ENCODE measurements at places on chromosomes 6 and 20.

GRCh38 chr6:2937627-2938003 lies 33.8 kb downstream of the SERPINB6 start:
- DNase-seq: no peak

GRCh38 chr6:110181131-110182030 lies 1.2 kb downstream of the CDC40 start:
- DNase-seq: no peak

- no peak for DNase-seq
Measured at GRCh38 chr20:3430376-3431069, 23.1 kb upstream of the DNAAF9 start.

- DNase-seq: peak; percentile 10
Measured at GRCh38 chr6:159693894-159694545, 979 bp upstream of the SOD2 start.

DNA sequence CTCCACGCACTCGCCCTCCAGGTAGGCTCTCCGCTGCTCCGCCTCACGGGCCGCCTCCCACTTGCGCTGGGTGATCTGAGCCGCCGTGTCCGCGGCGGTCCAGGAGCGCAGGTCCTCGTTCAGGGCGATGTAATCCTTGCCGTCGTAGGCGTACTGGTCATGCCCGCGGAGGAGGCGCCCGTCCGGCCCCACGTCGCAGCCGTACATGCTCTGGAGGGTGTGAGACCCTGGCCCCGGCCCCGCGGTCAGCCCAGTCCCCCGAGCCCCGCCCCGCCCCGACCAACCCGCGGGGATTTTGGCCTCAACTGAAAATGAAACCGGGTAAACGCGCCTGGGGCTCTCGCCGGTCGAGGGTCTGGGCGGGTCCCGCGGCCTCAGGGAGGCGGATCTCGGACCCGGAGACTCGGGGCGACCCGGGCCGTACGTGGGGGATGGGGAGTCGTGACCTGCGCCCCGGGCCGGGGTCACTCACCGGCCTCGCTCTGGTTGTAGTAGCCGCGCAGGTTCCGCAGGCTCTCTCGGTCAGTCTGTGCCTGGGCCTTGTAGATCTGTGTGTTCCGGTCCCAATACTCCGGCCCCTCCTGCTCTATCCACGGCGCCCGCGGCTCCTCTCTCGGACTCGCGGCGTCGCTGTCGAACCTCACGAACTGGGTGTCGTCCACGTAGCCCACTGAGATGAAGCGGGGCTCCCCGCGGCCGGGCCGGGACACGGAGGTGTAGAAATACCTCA lies 598 bp downstream of the HLA-B start:
- DNase-seq: no peak

DNA sequence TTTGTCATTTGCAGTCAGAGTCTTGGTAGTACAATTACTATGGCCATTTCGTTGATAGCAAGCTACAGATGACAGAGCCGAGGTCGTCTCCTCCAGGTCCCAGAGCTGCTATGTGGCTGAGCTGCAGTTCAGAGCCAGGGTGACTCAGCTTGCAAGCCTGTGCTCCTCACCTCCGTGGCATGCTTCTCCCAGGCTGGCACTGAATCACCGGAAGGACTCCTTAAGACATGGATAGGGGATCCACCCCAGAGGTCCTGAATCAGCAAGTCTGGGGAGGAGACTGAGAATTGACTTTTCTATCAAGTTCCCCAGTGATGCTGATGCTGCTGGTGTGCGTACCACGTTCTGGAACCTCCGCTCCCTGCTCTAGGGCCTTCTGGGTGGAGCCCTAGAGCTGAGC lies 291.2 kb downstream of the CDH26 start:
- no peak for DNase-seq

GRCh38 chr6:109165392-109165974 lies 70.2 kb downstream of the CEP57L1 start:
- DNase-seq: peak; percentile 44

DNA sequence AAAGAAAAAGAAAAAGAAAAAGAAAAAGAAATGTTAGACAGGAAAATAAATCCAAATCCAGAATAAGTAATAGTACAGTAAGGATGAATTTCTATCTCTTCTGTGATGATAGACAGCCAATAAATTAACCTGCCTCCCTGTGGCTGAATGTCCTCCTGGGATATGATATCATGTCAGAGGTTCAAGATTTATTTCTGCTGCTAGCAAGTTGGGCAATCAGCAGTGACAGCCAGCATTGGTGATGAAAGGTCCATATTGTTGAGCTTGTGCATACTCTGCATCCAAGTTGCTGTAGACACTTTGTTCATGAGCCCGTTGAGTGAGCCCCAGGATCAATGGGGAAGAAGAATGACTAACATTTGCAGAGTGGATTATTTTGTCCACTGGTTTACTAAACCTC lies 44.9 kb upstream of the CEP85L start:
- no peak for DNase-seq

DNA sequence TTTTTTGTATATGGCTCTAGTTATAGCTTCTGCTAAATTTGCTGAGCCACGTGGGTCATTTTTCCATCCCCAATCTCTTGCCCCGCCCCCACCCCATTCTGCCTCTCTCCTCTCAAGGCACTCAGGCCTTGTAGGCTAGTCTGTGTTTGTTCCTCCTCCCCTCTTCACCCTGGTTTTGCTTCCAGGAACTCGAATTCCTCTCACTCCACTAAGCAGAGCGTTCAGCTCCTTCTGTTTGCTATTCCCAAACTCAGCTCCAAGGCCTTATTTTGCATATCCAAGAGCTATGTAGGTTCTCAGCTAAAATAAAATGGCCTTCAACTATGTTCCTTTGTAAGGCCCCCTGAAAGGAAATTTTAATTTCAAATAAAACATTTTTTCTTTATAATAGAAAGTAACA lies 1293.7 kb downstream of the EPHA7 start:
- no peak for DNase-seq

DNA sequence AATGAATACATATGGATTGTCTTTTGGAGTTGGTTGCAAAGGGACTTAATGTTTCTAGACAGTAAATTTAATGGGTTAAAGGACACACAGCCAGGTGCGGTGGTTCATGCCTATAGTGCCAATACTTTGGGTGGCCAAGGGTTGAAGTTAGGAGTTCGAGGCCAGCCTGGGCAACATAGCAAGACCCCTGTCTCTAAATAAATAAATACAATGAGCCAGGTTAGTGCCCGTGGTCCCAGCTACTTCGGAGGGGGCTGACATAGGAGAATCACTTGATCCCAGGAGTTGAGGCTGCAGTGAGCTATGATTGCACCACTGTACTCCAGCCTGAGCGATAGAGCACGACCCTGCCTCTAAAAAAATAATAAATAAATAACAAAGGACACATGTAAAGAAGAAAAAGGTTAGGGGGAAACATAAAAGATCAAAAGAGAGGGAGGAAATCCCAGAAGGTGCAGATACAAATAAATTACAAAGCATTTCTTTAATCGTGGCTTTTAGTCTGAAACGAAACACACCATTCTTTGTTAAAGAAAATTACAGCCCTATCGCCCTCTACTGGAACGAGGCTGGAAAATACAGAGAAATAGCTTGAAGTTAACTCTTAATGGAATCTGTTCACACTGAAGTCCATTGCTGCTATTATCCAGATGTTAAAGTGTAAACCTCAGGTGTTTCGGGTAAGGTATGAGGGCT lies 42.6 kb upstream of the SCML4 start:
- DNase-seq: peak; percentile 57

GRCh38 chr6:11136809-11137208 lies 25.3 kb upstream of the ERVFRD-1 start:
- no peak for DNase-seq

- no peak for DNase-seq
Measured at GRCh38 chr6:148151896-148152643, 190.6 kb upstream of the SASH1 start.

DNA sequence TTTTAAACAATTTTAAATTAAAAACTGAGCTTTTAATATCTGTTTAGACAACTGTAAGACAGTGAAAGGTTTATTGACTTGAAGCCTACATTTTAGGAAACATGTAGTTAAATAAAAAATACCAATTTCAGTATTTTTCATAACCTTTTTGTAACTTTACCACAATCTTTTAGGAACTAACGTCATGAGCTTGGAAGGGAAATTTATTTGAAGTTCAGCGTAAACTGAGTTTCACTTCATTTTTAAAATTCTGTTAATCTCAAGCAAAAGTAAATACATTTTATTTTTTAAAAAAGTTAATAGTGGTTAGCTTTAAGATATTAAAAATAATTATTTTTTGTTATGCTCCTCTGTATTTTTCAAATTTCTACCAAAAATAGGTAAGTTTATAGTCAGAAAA lies 5.5 kb downstream of the CST7 start:
- no peak for DNase-seq

DNA sequence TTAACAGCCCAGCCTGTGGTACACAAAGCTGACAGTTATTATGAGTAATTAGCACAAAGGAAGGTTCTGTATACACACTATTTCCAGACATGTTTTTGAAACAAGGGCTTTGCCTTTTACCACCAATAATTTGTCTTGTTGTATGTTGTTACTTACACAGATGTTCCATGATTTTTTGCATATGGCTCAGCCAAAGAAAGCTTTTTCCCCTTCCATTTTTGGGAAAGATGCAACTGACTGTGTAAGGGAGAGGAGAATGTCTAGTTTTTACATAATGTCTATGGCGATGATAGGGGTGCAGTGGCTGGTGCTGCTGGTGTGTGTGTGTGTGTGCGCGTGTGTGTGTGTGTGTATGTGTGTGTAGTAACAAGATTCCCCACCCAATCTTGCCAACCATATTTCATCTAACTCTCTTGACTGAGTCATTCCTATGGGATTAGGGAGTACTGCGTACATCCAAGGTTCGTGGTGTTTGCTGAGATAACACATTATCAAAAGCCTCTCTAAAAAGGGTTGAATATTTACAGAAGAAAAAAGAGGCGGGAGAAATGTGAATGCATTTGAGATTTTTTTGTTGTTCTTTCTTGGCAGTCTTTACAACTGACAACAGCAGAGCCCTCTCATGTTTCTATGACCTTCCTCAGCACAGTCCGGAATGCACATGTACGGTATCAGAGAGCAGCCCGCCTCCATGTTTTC lies 192.2 kb downstream of the GMPR start:
- no peak for DNase-seq

DNA sequence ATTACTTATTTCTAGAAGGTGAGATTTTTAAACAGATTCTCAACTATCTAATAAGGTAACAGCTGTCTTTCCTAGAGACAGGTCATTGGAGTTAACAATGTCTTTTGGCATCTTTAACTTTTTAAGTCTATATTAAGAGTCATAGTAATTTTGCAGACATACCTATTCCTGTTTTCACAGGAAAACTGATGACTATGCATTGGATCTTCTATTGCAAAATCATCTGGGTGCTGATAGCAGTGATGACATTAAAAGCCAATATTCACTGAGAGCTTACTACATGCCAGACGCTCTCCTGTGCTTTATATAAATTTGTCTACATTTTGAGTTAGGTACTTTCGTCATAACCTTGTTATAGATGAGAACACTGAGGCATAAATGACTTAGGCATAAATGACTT lies 462.4 kb upstream of the MARCKS start:
- DNase-seq: no peak

DNA sequence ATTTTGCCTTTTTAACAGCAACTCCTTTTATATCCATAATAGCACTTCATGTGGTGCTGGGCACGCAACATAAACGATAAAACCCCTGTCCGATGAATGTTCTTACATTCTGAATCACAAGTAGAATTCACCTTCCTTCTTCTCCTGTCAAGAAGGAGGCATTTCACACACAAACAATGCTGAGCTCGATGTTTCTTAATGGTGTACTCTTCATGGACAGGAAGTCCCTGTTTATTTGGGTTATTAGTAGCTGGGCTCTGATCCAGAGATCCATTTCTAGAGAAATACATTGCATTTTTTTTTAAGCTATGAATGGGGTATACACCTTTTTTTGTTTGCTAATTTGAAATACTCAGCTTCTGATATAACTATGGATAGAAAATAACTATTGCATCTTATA lies 82.4 kb downstream of the PPP1R3G start:
- no peak for DNase-seq

DNA sequence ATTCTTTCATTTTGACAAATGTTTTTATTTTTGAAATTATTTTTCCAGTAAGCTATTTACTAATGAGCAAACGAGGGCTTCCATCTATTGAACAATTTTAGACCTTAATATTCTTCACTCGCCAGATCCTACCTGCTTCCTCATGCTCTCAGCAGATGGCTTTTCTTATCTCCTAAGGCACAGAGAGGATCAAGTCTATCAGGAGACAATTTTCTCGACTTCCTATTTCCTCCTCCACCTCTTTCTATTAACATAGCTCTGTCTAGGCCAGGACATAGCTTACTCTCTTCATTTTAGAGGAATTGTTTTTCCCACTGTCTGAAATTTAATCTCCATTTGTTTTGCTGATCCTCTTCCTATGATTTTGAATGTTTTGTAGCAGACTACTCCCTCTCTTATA lies 87.0 kb upstream of the MAN1A1 start:
- DNase-seq: no peak

DNA sequence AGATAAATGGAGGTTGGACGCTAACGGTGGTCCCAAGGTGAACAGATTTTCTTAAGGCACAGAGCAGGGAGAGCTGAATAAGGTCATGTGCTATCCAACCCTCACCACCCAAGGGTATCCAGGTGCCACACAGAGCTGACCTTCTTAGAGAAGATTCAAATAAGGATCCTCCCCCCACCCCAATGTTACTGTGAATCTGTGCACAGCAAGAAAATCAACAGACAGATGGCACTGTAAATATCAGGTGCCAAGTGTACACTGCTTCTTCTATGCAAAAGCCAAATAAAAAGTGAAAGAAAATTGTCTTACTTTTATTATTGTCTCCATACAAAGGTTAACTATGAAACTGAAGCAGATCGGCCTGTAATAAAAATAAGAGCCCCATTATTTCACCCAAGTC lies 96.9 kb downstream of the PAK5 start:
- DNase-seq: no peak

DNA sequence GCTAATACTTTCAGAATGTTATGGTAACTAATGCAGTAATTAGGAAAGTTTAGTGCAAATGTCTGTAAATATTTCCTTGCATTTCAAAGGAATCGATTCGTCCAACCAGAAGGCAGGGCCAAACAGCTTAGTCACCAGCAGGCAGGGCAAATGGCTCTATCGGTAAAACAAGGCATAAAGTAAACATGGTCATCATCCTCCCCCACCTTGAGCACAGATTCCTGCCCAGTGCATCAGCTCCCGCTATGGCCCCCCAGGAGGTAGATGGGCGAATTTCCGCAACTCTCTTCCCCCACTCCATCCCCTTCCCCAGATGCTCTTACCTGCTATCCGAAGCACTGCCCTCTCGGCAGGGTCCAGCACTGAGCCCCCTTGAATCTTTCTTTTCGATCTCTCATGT lies 103.8 kb upstream of the BEND6 start:
- no peak for DNase-seq

GRCh38 chr6:50272611-50273010 lies 222.9 kb upstream of the DEFB112 start:
- DNase-seq: no peak

DNA sequence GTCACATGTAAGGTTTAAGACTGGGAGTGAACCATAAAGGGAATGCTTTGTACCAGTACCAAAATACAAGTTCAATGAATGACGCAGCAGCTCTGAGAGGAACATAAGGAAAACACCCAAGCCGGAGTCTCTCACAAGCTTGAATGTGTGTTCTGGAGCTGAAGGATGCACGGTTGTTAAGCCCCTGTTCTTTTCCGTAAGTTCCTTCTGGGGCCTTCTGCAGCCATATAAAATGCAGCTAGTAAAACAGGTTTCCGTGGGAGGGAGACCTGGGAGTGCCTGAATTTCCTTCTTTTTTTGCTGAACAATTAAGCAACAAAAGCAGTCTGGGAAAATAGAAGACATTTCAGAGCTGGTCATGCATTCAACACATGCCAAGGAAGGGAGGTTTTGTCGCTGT lies 73.2 kb upstream of the JAG1 start:
- peak; percentile 33 for DNase-seq
